ENCODE measurements at places on chromosomes 5 and 9.

GRCh38 chr9:34577400-34578240 lies 11.9 kb downstream of the CNTFR start:
- no peak for DNase-seq

DNA sequence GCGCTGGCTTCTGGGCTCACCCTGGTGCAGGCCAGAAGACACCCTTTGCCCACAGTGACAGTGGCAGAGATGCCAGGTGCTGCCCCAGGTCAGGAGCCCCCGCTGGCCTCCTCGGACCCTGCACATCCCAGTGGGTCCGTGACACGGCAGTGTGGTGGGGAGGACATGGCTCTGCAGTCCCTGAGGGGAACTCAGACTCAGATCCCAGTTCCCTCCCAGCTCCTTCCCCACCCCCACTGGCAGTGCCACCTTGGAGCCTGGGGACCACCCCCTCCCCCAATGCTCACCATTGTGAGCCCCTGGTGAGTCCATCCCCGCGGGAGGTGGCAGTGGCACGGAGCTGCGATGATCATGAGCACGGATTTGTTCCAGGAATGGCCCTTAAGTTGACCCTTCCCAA lies 562 bp upstream of the CCDC187 start:
- no peak for DNase-seq

- DNase-seq = no peak
These were observed 228.1 kb upstream of the DAPK1 start for GRCh38 chr9:87269296-87270176.

DNA sequence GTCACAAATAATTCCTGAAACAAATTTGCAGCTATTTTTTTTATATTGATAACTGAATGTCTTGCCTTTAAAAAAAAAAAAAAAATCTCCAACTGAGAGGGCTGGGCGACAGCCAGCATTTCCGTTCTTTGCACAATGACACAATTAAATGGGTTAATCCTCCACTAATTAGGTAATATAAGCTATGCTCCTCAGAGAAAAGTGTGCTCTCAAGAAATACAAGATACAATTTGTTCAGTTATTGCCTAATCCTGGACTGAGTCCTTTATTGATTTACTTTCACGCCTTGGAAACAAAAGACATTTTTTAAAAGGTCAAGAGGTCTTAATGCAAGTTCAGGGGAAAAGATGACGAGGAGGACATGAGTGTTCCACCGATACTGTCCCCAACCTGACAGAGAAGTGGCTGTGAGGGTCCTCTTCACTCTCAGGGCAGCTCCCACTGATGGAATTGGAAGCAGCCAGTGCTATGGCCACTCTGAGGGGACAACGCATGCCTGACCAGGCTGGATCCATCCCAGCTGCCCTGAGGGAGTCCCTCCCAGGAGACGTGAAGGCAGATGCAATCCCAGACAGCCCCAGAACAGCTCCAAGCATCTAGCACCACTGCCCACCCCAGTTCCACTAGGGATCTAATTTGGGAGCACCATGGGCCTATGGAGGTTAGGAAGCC lies 220.7 kb downstream of the GNA14 start:
- no peak for DNase-seq

GRCh38 chr9:108386032-108386431 lies 469.8 kb downstream of the ACTL7B start:
- DNase-seq = no peak
